Heart left ventricle (tissue), 16 donors: ENCODE measurements at places on chromosomes 7 and 10. TPM values are rescaled to one million over a fixed set of nuclear protein-coding genes. Genes with fewer than 3 reads are reported as not detected.

GRCh38 chr10:85919491-85920021 lies 447.0 kb downstream of the GRID1 start:
- DNase-seq = no peak

GRCh38 chr7:27994639-27995038 lies 186.0 kb downstream of the JAZF1 start:
- DNase-seq = no peak

GRCh38 chr7:149828357-149829309 lies 9.5 kb upstream of the ZNF862 start:
- DNase-seq = peak; percentile 21

FAM131B gene
- 0.55 TPM for total RNA-seq

ACSM6 gene
- total RNA-seq = not detected

- DNase-seq = no peak
Measured at GRCh38 chr7:2566348-2566889, 7.6 kb downstream of the IQCE start.

SFRP5 gene
- 3.1 TPM for total RNA-seq

DNA sequence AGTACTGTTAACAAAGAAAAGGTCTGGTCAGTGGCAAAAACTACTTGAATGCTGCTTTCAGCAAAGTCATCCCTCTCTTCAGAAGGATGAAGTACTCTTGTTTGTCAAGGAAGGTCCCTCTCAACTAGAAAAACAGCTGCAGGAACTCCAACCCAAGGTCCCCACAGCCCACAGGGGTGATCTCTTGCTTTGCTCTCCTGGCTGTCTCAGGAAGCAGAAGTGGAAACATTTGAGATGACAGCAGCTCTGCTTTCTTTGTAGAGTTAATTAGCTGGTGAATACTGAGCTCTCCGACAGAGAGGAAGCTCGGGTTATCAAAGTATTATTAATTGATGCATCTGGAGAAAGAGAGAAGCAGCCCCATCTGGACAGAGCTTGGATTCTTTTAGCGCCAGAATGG lies 25.4 kb upstream of the LRGUK start:
- DNase-seq = no peak

- DNase-seq = no peak
Measured at GRCh38 chr10:126549344-126549743, 121.1 kb downstream of the C10orf90 start.

DYNC1I1 gene
- total RNA-seq = 30.6 TPM

DNA sequence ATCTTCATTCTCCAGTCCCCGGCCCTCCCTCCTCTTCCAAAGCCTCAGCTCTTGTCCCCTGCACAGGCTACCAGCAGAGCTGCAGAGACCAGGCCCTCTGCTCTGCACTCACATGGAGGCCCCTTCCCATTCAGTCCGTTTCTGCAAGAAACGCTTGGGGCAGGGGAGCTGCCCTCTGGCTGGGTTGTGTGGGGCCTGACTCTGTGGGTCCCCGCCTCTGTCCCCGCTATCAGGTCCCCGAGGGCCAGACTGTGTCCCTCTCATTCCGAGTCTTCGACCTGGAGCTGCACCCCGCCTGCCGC lies 1.5 kb downstream of the PCOLCE start:
- no peak for DNase-seq

SCART1 gene
- total RNA-seq = 1.3 TPM

DNA sequence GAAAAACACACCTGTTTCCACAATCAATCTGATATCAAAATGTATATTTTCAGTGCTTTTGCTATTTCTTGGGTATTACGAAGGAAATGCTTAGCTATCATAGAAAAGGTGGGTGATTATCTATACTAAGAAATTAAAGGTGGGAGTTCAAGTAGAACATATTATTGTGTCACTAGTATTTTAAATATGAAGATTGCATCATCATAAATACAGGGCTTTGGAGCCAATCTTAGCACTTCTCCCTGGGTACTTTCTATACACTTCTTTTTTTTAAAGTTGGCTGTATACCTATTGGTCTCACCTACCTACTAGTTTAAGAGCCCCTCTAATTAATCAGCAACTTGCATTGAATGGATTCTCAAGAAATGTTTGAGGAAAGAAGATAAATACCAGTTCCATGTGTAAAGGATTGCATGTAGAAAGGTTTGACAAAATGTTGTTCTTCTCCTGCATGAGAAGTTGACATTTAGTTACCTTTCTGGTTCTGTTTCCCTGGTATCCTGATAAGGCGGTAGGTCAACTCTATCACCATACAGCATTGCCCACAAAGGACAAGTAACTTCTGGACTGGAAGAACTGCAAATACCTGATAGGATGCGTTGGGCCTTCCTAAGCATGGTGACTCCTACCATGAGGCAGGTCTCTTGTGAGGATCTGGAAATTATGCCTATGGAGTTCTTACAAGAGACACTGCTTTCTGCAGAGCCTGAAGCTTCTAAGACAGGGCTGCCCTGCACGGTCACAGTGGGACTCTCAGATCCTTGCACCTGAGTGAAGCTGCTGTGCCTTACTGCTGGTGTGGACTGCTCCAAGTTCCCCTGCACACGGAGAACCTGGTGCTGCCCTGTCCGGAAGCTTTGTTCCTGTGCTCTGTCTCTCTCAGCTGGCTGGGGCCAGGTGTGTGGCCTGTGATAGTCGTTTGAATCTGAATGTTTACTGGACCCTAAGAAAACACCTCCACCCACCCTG lies 32.1 kb upstream of the PDSS1 start:
- no peak for DNase-seq

- DNase-seq = peak; percentile 86
Measured at GRCh38 chr10:19815731-19816410, 361 bp upstream of the PLXDC2 start.

DNA sequence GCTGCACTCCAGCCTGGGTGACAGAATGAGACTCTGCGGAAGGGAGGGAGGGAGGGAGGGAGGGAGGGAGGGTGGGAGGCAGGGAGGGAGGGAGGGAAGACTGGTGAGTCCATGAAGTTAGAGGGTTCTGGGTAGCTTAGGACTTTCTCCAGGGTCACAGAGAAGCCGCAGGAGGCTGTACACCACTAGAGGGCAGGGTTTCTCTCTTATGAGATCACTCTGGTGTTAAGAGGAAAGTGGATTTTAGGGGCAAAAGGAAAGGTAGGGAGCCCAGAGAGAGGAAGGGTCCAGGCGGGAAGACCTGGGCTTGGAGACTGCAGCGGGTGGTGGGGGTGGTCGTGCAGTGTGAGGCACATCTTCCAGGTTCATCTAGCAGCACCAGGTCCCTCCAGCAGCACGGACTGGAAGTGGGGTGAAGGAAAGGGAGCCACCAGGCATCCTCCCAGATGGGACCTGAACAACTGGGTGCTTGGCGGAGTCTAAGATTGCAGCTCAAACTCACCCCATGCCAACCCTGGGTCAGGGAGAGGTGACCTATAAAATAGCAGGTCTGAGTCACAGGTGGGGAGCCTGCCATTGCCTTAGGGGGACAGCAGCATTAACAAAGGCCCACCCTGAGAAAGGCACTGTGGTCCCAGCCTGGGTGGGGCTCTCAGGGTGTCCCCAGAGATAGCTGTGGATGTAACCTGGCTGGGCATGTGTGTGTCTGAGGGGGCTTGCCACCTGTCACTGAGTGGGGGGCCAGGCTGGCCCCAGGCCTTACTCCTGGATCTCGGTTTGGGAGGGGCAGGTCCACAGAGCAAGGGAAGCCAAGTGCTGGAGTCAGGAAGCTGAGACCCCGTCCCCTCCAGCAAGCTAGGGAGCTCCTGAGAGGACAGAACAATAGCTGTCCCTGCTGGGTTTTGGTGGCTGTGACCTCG lies 48.5 kb upstream of the SLC29A3 start:
- no peak for DNase-seq

DNA sequence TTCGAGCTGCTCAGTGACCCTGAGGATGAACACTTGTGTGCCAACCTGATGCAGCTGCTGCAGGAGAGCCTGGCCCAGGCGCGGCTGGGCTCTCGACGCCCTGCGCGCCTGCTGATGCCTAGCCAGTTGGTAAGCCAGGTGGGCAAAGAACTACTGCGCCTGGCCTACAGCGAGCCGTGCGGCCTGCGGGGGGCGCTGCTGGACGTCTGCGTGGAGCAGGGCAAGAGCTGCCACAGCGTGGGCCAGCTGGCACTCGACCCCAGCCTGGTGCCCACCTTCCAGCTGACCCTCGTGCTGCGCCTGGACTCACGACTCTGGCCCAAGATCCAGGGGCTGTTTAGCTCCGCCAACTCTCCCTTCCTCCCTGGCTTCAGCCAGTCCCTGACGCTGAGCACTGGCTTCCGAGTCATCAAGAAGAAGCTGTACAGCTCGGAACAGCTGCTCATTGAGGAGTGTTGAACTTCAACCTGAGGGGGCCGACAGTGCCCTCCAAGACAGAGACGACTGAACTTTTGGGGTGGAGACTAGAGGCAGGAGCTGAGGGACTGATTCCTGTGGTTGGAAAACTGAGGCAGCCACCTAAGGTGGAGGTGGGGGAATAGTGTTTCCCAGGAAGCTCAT lies 1.1 kb downstream of the DDIT4 start:
- peak; percentile 68 for DNase-seq

FAM241B gene
- total RNA-seq = 4.5 TPM

DNA sequence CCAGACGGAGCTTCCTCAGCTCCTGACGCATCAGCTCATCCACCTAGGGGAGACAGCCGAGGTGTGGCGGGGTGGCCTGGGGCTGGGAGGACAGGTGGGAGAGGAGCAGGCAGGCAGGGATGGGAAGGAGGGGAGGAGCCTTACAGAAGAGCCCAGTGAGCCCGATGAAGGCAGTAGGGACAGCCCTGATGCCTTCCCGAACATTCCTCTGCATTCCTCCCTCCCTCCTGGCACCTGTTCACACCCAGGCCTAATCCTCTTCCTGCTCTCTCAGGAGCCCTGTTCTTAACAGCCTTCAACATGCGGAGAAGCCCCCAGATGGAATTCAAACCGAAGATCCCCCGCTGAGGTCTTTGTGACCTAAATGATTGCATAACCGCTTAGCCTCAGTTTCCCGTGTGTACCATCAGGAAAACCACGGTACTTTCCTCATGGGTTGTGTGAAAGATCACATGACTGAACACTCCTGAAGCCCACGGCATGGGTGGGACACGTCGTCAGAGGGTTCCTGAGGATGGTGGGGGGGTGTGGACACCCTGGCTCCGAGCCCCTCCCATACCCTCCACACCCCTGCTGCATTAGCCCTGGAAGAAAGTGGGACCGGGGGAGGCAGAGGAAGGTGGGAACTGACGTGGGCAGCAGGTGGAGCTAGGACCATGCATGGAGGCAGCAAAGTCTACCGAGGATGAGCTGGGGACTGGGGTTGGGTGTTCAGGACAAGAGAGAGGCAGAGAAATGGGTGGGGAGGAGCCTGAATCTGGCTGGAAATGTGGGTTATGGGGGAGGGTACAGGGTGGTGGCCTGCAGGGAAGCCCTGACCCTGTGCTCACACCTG lies 8.8 kb upstream of the ASB10 start:
- no peak for DNase-seq

HMX2 gene
- total RNA-seq = not detected
